Endothelial cell of umbilical vein (primary cell): ENCODE measurements at places on chromosomes 3 and 15. TPM values are rescaled to one million over a fixed set of nuclear protein-coding genes. Genes with fewer than 3 reads are reported as not detected.

The CILP gene
- 0.01 and 0.02 TPM in 2 replicates for polyA plus RNA-seq

GRCh38 chr3:18618723-18619122 lies 193.6 kb upstream of the SATB1 start:
- DNase-seq: no peak

DNA sequence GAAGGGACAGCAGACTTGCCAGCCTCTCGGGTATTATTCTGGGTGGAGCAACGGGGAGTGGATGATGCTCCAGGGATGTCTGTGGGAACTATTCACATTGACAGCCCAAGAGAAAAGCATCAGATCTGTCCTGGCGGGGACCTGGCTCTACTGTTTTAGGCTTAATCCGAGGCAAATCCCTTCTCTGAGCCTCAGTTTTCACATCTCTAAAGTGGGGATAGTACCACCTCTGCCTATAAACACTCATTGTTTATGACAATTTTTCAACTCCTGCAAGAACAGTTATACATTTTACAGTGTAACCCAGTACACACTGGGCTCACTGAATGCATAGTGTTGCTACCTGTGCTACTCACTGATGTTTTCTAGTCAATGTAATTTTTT lies 9.3 kb downstream of the PDIA5 start:
- no peak for DNase-seq

- peak; percentile 30 for DNase-seq
Measured at GRCh38 chr3:121155028-121155427, 247.0 kb downstream of the STXBP5L start.
